HS-5 (cell line): ENCODE measurements at places on chromosomes 13 and 19.

DNA sequence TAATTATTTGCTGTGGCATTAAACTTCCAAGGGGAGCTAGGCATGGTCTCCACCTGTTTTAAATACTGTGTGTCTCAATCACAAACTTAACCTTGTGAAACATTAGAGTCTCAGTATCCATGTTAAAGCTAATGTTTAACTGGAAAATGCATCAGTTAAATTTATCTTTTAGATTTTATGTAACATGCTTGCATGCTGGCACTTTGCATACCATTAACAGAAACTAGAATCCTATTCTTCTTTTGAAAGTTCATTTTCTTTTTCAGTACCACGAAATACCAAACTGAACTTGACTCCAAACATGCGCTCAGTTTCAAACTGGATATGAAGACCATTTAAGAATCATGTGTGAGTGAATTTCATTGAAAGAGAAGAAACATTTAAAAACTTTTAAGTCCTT, 328.9 kb upstream of the SLC10A2 start:
- no peak for DNase-seq

- no peak for DNase-seq
Measured at GRCh38 chr13:72341904-72342303, 385.5 kb downstream of the MZT1 start.

DNA sequence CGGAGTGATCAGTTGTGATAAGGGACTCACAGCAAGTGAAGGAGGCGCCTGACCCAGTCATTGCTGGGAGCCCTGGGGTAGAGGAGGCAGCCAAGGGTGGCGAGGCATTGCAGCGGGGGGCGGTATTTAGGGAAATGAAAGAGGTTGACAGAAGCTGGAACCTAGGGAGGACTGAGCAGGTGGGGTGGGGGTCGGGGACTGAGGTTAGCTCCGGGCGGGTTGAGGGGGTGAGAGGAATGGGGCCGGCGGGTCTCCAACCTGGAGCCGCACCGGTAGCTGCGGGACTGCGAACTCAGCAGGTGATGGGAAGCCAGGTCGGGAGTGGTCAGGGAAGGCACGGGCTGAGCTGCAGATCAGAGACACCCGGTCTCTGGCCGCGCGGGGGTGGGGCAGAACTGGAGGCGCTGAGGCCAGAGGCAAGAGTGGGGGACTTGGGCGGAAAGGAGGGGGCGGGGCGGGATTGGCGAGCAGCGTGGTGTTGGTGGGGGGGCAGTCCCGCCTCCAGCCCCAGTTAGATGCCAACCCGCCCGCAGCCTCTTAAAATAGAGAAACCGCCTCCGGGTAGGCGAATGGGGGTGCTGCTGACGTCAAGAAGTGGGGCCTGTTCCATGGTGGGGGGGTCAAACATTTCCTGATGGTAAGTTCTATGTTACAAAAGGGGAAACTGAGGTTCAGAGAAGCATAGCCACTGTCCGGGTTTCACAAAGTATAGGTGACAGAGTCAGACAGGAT, 1.5 kb downstream of the MAST3 start:
- no peak for DNase-seq

DNA sequence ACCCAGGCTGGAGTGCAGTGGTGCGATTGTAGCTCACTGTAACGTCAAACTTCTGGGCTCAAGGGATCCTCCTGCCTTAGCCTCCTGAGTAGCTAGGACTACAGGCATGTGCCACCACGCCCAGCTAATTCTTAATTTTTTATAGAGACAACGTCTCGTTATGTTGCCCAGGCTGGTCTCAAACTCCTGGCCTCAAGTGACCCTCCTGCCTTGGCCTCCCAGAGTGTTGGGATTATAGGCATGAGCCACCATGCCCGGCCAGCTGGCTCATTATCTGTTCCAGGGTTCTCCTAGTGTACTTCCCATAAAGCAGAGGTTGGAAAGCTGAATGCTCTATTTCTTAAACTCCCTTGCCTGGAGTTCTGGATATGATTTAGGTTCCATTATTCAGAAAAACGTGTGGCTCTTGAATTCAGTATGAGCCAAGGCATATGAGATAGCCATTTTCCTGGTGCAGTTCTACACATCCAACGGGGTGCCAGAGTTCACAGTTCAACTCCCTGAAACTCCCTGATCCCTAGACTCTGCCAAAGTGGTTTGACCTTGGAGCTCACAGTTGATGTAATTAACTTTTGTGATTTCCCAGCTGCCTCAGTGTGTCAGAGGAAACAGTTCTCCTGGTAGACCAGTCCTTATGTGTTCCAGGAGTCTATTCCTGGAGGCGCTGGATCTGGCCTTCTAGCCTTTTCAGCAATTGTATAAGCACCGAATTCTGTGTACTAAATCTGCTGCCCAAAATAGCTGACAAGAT, 21.6 kb downstream of the GPR183 start:
- no peak for DNase-seq

- DNase-seq: no peak
Measured at GRCh38 chr13:63463782-63464610, 2048.3 kb upstream of the PCDH20 start.

DNA sequence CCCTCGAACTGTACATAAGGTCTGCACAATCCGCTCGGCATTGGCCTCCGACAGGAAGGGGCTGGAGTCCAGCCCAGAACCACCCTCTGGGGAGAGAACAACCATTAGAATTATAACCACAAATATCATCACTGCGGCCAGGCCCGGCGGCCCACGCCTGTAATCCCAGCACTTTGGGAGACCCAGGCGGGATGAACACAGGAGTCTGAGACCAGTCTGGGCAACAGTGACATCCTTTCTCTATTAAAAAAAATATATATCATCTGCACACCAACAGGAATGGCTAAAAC, 11.4 kb downstream of the COQ8B start:
- DNase-seq: no peak

DNA sequence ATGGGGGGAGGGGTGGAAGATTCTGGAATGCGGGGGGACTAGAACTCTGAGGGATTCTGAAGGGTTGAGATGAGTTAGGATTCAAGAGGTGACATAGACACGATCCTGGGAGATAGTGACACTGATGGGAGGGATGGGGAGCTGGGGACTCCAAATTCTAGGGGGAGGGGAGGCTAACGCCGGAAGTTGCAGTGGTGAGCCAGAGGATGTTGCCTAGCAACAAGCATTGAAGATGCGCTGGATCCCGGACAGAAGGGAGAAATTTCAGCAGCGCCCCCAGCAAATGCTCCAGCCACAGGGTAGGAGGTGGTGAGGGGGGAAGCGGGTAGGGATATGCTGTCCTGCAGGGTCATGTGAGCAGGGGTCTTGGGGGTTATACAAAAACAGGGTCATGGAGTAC, 6.9 kb upstream of the LTBP4 start:
- DNase-seq: no peak

- no peak for DNase-seq
Measured at GRCh38 chr13:27523346-27524073, 73.1 kb upstream of the MTIF3 start.

DNA sequence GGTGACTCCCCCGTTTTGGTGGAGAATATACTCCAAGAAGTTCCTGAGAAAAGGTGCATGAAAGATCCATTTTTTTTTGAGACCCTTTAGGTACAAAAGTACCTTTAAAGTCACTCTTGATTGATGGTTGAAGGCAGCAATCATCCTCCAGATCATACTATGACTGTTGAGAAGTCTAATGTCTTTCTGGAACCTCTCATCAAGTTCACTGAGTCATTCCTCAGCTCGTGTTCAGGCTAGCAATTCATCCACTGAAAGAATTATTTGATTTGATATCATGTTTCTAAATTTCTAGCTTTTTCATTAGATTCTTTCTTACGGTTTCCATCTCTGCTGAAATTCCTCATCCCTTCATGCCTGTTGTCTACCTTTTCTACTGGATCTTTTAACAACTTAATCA, 65.1 kb upstream of the GJB6 start:
- no peak for DNase-seq

- DNase-seq: no peak
Measured at GRCh38 chr19:18156841-18157464, 4.0 kb downstream of the PIK3R2 start.

GRCh38 chr19:38993271-38993670, 17.7 kb upstream of the FBXO17 start:
- peak; percentile 33 for DNase-seq

- no peak for DNase-seq
Measured at GRCh38 chr13:48493851-48494250, 39.0 kb downstream of the RCBTB2 start.

- DNase-seq: peak; percentile 8
Measured at GRCh38 chr13:79710376-79710775, 229.4 kb downstream of the NDFIP2 start.

DNA sequence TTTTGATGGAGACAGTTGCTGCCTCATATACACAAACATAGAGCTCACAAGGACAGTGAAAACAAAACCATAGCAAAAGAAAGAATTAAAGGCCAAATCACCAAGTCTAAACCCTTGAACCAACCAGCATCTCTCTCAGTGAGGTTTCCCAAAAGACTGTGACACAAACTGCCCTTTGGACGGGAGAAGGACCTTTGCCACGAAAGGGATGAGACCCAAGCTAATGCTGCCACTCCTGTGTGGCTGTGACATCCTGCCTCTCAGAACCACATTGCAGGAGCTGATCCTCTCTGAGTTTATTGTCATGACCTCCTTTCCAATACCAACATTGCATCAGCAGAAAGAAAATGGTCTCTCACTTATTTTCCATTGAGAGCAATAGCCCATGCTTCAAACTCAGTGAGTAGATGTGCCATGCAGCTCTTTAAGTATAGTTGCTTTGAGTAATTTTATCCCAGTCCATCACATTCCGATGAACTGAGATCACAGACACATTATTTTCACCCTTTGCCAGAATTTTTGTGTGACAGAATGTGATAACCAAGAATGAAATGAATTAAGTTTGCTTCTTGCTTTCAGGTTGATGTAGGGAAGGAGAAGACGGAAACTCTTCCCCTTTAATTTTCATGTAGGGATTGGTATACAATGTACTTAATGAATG, 133.5 kb upstream of the IRS2 start:
- DNase-seq: no peak

DNA sequence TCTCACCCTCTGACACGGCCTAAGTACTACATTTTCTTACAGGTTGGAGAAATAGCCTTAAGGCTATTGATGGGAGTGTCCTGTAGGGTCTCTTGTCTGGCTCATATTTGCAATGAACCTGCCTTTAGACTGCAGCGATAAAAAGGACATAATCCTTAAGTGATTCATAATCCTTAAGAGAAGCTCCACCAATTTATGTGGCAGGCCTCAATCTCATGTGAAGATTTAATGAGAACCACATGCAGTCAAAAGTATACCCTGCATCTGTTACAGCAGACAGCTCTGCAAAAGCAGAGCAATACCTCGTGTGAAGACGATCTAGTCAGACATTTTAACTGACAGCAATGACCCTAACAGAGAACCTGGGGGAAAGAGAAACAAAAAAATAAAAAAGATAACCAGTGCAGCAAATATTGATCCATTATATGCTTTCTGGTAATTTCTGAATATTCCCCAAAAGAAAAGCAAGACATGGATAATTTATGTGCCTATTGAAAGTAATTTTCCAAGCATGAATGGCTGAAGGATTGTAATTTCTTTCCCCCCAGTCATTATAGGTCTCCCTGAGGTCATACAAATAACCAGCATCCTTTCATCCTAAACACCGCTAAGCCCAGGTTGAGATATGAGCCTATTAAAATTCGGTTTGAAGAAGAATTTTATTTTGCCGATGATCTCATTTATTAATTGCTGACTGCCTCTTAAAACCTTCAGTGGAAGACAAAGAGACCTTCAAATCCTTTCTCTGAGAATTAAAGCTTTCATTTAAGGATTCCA, 321.8 kb upstream of the NBEA start:
- DNase-seq: no peak
